ENCODE measurements at places on chromosomes 7 and 10.

GRCh38 chr10:114492351-114493037 lies 88.2 kb upstream of the AFAP1L2 start:
- no peak for DNase-seq

DNA sequence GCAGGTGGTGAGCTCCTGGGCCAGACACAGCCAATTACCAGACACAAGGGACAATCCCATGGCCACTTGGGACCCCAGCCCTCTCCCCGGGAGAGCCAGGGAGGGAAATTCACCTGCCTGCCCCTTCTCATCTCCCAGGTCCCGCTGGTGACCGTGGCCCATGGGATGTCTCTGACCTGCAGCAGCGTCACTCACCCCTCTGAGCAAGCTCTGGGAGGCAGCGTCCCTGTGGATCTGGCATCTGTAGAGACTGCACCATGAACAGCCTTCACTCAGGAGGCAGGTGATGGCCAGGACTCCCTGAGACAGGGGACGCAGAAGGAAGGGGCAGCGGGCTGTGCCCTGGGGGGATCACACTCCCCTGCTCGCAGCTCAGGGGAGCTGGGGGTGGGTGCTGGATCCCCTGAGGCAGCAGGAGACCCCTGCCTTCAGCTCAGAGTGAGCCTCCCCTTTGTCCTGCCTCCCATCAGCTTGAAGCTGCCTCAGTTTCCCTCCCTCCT lies 90.8 kb downstream of the FOXL3 start:
- no peak for DNase-seq

GRCh38 chr10:4190876-4191275 lies 405.9 kb upstream of the KLF6 start:
- DNase-seq: no peak

- DNase-seq: peak; percentile 37
Measured at GRCh38 chr7:131556909-131557651, 652 bp upstream of the PODXL start.

DNA sequence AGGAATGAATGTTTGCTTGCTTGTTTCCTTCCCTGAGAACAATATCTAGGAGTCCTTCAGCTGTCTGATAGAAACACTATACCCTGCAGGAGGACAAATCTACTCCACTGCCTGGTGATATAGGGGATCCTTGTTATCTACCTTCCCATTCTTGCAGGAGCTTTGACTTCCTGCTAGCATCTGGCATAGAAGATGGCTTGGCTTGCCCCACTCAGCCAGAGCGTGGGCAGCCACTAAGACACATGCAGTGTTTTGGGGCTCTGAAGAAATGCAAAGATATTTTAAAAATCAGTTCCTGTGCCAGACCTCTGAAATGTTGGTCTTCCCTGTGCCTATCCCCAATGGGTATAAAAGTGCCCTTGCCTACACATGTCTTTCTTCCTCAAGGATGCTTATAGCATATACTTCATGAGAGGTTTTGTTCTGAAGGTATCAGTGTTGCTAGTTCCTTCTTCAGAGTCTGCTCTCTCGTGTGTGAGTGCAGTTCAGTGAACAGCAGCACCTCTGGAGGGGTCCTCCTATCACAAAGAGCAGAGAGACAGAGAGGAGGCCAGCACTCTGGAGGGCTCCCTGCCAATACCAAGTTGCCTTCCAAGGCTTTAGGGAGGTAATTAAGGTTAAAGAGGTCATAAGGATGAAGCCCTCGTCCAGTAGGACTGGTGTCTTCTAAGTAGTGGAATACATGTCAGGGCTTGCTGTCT lies 149.1 kb upstream of the CALCR start:
- no peak for DNase-seq

- no peak for DNase-seq
Measured at GRCh38 chr7:47268851-47269836, 312.8 kb downstream of the TNS3 start.

DNA sequence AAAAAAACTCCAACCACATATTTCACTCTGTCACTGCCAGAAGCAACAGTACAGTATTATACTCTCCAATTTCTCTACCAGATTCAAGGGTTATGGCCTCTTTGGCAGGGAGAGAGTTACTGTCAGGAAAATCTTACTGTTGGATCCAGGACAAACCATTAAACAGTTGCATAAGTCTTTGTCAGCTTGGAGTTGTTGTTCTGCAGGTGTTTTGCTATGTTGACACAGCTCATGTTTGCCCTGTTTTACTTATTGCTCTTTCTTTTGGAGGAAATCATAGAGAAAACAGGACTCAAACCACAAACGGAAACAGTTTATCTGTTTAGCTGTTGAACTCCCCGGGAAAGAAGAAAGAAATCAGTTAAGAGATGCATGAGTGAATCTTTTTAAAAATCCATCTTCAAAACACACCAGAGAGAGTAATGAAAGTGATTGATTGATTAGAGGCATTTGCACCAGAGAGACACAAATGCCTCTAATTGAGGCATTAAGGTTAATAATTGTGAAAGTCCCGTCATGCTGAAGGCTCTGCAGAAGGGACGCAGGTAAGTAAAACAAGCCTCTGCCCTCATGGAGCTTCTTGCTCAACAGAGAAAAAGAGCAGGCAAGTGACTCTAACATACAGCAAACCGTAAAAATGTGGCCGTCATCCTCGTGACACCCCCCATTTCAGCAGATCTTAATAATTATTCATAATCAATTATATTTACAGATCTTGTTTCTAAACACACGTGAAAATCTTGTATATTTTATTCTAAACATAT lies 38.7 kb upstream of the ARHGAP21 start:
- DNase-seq: no peak

- no peak for DNase-seq
Measured at GRCh38 chr7:34596887-34597286, 61.1 kb upstream of the NPSR1 start.

GRCh38 chr7:154898973-154899855 lies 103.7 kb downstream of the PAXIP1 start:
- no peak for DNase-seq

GRCh38 chr10:31058795-31059703 lies 27.4 kb upstream of the ZNF438 start:
- no peak for DNase-seq

DNA sequence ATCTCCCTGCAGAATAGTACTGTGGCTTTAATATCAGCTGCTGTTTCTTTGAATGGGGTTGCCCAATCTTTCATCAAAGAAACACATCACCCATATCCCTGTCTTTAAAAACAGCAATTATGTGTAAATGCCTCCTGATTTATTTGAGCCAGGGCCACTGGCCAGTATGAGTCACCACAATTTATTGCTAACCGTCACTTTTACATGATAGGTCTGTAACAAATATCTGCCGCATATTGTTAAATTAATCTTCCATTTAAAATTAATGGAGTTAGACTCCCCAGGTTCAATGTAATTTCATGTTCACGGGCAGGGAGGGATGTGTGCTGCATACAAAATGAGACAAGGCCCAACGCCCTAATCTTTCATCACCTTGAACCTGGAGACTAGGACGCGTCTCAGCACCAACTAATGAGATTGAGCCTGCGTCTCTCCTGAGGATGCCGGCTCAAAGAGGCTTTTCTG lies 673.4 kb downstream of the AUTS2 start:
- no peak for DNase-seq

GRCh38 chr10:36676756-36677430 lies 448.5 kb upstream of the ANKRD30A start:
- DNase-seq: no peak

- no peak for DNase-seq
Measured at GRCh38 chr7:498678-499641, 20.7 kb downstream of the PDGFA start.

DNA sequence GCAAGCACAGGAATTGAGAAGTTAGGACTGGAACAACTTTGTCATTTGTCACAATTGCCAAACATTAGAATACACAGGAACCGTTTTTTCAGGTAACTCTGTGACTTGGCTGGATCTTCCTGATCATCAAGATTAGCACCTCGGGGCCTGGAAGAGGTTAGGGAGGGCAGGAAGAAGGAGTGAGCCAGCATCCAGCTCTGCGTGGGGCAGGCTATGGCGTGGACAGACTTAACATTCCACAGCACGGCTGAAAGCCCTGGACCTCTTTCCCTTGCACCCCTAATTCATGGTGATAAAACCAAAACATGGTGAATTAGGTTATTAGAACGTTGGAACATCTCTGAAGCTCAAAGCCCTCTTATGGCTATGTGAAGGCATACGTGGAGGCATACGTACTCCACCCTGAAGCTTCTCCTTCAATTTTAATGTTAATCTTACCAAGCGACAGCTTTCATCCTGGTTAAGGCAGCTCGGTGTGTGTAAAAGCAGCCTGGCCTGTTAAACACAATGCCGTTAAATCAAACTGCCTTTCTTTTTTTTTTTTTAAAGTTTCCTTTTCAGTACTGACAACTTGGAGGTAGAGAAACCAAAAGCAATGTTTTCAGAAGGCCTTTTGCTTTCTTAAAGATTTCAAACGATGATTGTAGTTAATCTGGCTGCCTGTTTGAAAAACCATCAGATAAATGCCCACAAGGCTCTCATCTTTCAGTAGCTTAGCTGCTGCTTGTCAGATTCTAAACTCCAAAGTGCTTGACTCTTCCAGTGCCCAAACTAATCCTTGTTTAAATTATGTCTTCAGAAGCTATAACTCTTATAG lies 4.5 kb downstream of the GRK5 start:
- DNase-seq: no peak

GRCh38 chr7:43905209-43905946 lies 1.0 kb downstream of the URGCP start:
- no peak for DNase-seq

GRCh38 chr7:101397243-101397642 lies 34.6 kb downstream of the COL26A1 start:
- no peak for DNase-seq

DNA sequence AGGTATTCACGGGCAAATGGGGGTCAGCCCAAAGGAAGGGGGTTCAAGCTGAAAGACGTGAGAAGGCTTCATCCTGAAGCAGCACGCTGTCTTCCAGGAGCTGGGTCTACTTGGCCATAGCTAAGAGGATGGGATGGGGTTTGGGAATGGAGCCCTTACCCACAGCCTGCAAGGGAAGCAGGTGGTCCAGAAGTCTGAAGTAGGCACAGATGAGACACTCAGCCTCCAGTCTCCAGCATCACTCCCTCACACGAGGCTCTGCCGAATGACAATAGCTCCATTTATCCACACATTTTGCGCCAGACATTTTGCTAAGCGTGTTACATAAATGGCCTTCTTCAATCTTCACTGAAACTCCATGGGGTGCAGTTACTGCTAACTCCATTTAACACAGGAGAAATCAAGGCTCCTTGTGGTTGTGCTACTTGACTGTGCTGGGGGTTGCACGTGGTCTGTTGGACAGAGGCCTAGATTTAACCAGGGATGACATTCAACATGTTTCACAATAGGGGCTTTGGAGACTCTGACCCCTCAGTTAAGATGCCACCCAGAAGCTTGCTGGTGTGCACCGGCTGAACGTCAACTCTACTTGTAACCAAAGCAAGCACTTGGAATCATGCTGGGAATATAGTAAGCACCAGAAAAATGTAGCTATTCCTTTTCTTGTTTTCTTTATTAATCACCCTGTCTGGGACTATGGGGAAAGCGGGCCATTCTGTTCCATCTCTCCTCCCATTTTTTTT lies 85.3 kb downstream of the FAM241B start:
- DNase-seq: no peak

DNA sequence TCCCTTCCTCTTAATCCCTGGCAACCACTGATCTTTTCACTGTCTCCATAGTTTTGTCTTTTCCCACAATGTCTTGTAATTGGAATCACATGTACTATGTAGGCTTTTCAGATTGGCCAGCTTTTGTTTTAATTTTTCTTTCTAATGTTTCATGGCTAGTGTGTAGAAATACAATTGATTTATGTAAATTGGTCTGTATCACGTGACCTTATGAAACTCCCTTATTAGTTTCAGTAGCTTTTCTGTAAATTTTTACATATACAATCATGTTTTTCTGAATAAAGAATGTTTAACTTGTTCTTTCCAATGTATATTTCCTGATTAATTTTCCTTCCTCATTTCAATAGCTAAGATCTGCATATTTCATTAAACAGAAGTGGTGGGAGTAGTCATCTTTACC lies 319.3 kb downstream of the MDFIC start:
- DNase-seq: no peak

DNA sequence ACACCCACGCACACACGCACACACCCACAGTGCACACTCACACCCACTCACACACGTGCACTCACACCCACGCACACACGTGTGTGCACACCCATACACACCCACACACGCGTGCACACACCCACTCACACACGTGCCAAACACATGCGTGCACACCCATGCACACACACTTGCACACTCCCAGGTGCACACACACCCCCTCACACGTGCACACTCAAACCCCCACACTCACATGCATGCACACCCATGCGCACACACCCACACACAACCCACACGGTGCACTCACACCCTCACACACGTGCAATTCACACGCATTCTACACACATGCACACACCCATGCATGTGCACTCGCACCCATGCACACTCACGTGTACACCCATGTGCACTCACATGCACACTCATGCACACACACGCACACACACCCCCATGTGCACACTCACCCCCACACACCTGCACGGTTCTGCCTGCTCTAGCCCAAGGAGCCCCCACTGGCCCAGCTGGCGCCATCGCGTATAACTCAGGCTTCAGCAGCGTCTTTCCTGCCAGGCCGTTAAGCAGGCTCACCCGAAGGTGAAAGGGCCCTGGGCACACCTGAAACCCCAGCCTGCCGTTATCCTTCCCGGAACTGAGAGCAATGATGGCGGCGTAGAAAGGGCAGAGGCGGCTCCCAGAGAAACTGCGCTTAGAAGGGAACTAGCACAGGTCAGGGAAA lies 63.9 kb upstream of the PDGFA start:
- no peak for DNase-seq

- DNase-seq: no peak
Measured at GRCh38 chr7:128456255-128456725, 612 bp downstream of the HILPDA start.

DNA sequence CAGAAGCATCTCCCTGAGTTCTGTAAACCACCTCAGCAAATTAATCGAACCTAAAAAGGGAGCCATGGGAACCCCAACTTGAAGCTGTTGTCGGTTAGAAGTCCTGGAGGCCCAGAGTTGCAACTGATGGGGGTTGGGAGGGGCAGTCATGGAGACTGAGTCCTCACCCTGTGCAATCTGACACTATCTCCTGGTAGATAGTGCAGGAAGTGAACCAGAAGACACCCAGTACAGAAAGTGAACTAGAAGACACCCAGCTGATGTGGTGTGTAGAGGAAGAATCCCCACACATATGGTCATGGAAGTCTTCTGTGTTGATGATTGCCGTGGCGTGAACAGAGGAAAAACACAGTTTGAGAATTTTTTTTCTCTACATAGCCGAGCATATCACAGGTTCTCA lies 58.8 kb upstream of the SRRM3 start:
- DNase-seq: no peak

DNA sequence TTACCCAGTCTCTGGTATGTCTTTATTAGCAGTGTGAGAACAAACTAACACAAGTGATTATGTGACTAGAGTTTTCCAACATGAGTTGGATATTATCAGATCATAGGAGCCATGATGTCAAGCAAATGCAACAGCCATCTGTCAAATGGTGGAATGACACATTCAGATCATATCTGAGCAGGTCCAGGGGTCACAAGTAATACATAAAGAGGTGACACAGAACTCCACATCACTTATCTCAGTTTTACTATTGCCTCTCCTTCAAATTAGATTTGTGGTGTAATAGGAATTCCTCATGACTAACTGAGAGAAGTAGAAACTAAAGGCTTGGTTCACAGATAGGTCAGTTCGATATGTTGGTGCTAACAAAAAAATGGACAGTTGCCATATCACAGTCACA lies 12.2 kb upstream of the SAMD9L start:
- no peak for DNase-seq

- DNase-seq: no peak
Measured at GRCh38 chr7:42729053-42729765, 182.7 kb downstream of the C7orf25 start.

GRCh38 chr10:130751851-130752250 lies 559.7 kb downstream of the TCERG1L start:
- DNase-seq: no peak
